ENCODE measurements at places on chromosomes 7 and 10. TPM values are rescaled to one million over a fixed set of nuclear protein-coding genes. Genes with fewer than 3 reads are reported as not detected.
A peak's percentile ranks its signal among the peaks of the same experiment; 100 is the strongest.

NACAD gene
- total RNA-seq: 0.61 TPM

DNA sequence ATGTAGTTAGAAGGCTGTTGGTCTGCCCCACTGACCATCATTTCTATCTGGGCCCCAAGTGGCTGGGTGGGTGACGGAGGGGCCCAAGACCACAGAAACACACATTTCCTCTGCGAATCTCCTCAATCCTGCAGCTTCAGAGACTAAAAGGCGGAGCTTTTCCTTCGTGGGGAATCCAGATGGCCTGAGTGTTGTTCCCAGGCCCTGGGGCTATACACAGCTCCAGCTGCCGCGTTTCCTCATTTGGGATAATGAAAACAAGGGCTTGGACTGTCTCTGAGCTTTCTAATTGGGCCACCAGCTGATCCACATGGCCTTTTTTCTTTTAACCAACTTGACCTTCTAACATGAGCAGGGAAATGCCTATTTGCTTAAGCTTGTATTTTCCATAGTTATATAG is 339.9 kb downstream of the CXCL12 start:
- DNase-seq: no peak

GRCh38 chr7:100568896-100569844 is 4.5 kb downstream of the SAP25 start:
- DNase-seq: peak; percentile 68

GRCh38 chr10:50517626-50518025 is 106.1 kb downstream of the SGMS1 start:
- DNase-seq: no peak

SHTN1 gene
- total RNA-seq: 33.6 TPM

FAM25A gene
- not detected for total RNA-seq

DNA sequence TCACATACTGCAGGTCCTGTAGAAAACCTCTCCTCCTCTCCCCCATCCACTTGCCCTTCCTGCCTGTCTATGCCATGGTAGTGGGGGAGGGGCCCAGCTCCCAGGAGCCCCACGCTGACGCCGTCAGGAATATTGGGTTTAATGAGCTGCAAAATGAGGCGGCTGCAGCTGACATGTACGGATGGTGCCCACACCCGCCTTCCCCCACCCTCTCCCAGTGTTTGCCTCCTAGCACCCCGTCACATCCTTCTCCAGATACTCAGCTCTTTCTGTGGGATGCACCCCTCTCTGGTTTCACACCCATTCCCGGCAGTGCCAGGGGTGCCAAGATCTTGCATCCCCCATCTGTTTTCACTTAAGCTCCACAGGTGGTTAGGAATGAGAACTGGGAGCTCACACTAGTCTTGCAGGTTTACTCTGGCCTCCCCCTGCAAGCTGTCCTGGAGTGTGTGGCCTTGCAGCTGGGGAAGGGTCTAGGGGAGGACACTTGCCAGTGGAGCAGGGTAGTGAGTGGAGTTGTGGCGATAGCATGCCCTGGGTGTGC is 26.1 kb downstream of the GBX1 start:
- DNase-seq: no peak

DNA sequence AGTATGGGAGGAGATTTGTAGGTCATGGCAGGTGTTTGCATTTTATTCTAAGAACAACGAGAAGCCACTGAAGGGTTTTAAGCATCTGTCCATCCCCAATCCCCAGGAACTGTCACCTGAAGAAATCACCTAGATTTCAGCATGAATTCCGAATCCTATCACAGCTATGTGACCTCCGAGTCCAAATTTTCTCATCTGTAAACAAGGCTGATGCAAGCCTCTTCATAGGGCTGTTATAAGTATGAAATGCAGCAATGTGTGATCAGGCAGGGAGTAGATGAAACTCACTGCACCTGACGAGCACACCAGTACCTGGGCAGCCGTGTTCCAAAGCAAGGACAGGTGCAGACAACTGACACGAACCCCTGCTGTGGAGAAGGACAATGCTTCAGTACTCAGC is 14.0 kb downstream of the HABP2 start:
- no peak for DNase-seq

DNA sequence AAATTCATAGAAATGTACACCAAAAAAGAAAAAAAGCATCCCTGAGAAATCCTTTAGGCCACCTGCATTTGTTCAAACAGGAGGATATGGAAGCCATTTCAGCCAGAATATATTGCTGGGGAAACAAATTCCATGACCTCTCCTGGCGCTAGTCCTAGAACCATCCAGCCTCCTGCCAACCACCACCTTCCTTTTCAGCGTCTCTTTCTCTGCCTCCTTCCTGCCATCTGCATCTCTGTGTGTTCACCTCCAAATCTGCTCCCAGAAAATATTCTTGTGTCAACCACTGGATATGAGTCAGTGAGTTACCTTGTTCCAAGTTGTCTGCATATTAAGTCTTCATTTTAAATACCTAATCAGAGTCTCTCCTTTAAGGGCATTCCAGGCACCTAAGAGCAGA is 50.6 kb upstream of the NPY start:
- no peak for DNase-seq

GDF2 gene
- not detected for total RNA-seq

FOXI2 gene
- not detected for total RNA-seq

AOC1 gene
- total RNA-seq: 682 TPM

DNA sequence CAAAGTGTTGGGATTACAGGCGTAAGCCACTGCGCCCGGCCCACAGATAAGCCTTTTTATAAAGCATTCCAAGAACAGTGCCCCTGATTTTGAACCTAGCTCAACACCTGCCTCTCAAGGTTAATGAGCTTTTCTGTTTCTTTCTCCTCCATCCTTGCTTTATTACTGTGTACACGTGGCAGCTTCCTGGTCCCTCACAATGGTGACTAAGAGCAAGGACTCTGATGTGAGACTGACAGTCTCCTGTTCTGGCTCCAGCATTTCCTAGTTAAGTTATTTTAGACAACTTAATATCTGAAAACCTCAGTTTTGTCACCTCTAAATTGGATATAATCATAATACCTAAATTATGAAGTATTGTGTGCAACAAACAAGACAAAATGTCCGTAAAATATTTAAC is 9.9 kb downstream of the HABP2 start:
- no peak for DNase-seq

DNA sequence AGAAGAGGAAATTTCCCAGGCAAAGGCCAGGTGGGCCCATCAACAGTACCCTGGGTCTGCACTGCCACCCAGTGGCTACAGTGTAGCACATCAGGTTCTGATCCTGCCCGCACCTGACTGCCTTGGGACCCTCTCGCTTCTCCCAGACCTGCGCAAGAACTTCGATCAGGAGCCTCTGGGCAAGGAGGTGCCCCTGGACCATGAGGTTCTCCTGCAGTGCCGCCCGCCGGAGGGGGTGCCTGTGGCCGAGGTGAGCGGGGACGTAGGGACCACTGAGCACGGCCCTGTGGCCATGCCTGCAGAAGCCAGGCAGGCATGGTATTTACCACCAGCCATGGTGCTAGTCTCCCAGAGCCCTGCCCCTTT is 33.9 kb upstream of the SLC29A3 start:
- DNase-seq: peak; percentile 48

- DNase-seq: no peak
Measured at GRCh38 chr10:110864662-110865140, 7.0 kb upstream of the PDCD4 start.

AGR3 gene
- total RNA-seq: 188 TPM

DNA sequence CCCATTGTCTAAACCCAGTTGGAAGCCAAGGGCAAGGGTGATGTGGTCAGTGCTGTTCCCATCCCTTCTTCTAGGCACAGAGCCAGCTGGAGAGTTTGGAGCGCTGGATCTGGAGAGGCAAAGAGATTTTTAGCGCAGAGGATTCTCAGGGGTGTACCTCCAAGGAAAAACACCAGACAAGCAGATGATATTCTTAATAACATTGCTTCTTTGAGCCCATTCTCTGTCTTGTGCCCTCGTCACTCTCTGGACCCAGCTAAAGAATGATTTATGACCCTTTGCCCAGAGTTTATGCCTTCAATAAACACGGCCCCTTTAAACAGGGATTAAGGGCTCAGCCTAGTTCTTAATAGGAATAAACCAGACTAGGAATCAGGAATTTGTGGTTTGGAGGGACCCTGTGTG is 4.7 kb upstream of the HIP1 start:
- DNase-seq: no peak

ADCY1 gene
- total RNA-seq: 0.87 TPM

KRIT1 gene
- 37.2 TPM for total RNA-seq

DNA sequence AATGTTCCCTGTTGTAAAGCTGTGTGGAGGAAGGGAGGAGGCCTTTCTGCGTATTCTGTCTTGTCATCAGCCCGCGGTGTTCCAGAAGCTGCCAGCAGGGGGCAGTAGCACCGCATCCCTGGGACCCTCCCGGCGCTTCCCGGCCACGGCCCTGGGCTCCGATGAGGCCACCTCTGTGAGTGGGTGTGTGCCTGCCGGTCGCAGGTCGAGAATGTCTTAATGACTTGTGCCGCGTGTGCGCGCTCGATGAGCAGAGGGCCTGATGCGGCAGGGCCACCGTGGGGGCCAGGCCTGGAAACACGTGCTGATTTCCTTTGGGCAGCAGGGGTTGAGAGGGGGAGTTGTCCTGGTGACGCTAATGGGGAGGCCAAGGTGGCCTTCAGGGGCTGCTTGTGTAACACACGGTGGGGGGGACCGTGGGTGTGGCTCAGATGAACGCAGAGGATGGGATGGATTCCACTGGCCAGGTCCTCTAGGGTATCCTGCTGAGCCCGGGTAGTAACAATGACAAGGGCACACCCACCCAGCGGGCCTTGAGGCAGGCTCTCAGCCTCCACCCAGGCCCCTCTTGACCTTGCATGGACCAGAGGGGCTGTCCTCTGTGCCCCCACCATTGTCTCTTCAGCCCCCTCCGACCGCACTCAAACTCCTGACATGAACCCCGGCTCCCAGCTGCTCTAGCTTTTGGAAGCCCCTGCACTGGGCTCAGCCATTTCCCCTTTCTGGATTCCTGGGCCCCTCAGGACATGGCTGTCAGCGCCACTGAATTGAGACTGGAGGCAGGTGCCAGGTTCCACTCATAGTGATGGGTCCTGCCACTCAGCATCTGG is 135.9 kb upstream of the PODXL start:
- peak; percentile 63 for DNase-seq

GRCh38 chr7:64744680-64745079 is 49.5 kb upstream of the ZNF138 start:
- DNase-seq: no peak

DNA sequence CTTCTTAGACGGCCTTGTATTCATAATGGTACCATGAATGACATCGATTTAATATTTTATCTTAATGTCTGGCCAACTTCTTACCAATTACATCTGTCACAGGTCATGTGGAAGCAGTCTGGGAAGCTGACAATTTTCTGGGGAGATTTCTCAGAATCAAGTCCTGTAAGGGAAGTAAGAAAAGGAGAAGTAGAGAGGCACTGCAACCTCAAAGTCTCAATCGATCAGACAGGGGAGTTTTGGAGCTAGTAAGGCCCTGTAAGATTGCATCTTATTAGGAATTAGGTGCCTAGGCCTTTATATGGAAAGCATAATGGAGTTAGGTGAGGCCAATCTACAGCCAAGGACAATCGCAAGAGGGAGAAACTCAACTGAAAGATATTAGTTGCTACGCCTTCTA is 694.6 kb upstream of the SORCS1 start:
- DNase-seq: no peak

GRCh38 chr10:27783660-27784059 is 38.0 kb upstream of the MKX start:
- no peak for DNase-seq

FAM24B gene
- total RNA-seq: 4.1 TPM

DTX2 gene
- total RNA-seq: 57.9 TPM

GRCh38 chr7:138726288-138726687 is 25.1 kb upstream of the SVOPL start:
- no peak for DNase-seq

FAM13C gene
- 6.4 TPM for total RNA-seq

NPSR1 gene
- total RNA-seq: 1.2 TPM

GIMAP6 gene
- total RNA-seq: 8.5 TPM

GRCh38 chr10:43273997-43274396 is 7.1 kb upstream of the RASGEF1A start:
- DNase-seq: no peak

DNA sequence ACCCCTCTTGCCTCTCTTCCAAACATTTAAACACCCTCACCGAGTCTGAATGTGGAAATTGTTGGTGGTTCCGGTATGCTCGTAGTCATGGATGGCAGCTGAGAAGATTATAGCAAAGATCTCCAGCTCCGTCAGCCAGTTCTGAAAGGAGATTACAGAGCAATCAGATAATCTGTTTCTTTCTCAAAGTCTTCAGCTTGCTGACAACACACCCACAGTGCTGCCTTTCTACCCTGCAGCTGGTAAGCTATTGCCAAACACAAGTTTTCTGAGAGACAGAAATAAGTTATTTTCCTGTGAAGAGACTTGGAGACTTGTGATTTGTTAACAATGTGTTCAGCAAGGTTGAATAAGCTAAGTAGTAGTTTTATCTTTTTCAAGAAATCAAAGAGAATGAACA is 163.6 kb downstream of the PPP1R17 start:
- DNase-seq: no peak

FLNC gene
- total RNA-seq: 2.4 TPM
